Kidney (tissue), 22 donors: ENCODE measurements at places on chromosomes 1 and 21.

- no peak for DNase-seq
Measured at GRCh38 chr1:34188418-34188817, 11.7 kb downstream of the C1orf94 start.

GRCh38 chr1:234710381-234710780 is 100.4 kb upstream of the IRF2BP2 start:
- no peak for DNase-seq

- DNase-seq = no peak
Measured at GRCh38 chr1:3320246-3321152, 134.0 kb upstream of the ARHGEF16 start.

- no peak for DNase-seq
Measured at GRCh38 chr1:84001501-84001900, 2.6 kb upstream of the TTLL7 start.

GRCh38 chr1:41110286-41110685 is 88.8 kb upstream of the SLFNL1 start:
- no peak for DNase-seq

DNA sequence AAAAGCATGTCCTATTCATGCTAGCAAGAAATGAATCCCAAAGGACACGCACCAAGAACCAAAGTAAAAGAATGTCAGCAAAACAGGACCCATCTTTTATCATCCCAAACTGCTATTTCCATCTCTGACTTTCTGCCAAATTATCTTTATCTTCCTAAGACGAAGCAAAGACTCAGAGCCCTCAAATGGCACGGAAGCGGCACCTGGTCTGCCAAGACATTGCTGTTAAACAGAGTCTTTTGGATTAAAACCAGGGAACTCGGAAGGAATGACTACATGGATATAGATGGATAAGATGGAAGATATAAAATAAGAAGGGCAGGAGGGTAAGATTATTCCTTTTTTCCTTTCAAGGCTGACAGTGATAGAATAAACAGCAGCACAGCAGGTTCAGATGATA is 60.8 kb upstream of the LBR start:
- DNase-seq = no peak

- DNase-seq = peak; percentile 30
Measured at GRCh38 chr1:20896826-20897225, 109.7 kb upstream of the HP1BP3 start.

- peak; percentile 60 for DNase-seq
Measured at GRCh38 chr1:31875636-31876236, 59.9 kb upstream of the SPOCD1 start.

- no peak for DNase-seq
Measured at GRCh38 chr1:238652346-238652968, 733.9 kb upstream of the CHRM3 start.

DNA sequence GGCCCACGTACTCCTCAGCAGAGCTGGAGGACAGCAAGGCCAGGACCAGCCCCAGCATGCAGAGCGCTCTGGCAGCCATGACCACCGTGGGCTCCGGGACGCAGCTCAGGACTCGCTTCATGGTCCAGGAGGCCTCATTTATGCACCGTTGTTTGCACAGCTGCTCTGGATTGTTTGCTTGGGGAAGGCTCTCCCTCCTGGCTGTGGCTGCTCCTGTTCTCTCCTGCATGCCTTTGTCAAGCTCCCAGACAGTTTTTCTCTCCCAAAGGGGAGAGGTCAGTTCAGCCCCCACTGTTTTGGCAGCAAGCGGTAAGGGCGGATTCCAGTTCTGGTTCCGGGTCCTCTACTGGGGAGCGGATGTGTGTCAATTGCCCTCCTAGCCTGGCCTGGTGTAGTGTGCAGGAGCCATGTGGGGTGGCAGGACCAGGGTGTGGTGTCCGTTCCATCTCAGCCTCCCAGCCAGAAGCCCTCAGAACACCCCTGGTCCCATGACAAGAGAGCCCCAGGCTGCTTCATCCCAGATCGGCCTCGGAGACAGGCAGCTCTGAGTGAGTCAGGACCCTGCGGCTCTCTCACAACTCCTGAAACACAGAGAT is at the start of gene TFF3:
Gene TFF3 (minus strand): TSS at position 114 of the 596 bp plus-strand sequence. CDS start 35 bp downstream, at position 79.
- DNase-seq = peak; percentile 89

DNA sequence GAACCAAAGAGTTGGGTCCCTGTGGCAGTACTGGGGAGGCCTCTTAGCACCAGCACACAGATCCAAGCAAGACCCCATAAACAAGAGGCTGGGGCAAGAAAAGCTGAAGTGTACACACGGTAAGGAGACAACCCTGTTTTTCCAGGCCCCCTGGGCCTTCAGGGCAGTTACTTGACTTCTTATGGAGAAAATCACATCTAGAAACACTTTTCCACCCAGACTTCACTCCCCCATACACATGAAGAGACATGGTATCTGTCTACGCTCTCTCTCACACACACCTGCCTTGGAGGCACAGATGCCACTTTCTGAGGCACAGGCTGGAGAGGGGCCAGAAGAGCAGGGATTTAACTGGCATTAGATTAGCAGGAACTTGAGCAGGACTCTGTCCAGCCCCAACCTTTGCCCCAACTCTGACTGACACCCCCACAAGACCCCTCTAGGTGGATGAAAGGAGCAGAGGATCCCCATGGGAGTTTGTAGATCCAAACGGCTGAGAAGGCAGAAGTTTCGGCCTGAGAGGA is 2.2 kb downstream of the CERS2 start:
- DNase-seq = no peak

GRCh38 chr1:215005656-215006345 is 76.7 kb upstream of the KCNK2 start:
- no peak for DNase-seq

- DNase-seq = no peak
Measured at GRCh38 chr1:116087628-116088027, 23.6 kb upstream of the MAB21L3 start.

DNA sequence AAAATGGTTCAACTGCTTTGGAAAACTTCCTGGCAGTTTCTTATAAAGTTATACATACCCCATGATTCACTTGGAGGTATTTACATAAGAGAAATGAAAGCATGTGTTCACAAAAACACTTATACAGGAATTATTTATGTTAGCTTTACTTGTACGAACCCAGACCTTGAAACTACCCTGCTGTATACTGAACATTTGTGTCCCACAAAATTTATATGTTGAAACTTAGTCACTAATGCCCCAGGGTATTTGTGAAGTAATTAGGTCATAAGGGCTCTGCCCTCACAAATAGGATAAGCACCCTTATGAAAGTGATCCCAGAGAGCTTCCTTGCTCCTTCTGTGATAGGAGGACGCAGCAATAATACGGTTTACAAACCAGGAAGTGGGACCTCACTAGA is 42.7 kb upstream of the B3GALT2 start:
- DNase-seq = no peak

DNA sequence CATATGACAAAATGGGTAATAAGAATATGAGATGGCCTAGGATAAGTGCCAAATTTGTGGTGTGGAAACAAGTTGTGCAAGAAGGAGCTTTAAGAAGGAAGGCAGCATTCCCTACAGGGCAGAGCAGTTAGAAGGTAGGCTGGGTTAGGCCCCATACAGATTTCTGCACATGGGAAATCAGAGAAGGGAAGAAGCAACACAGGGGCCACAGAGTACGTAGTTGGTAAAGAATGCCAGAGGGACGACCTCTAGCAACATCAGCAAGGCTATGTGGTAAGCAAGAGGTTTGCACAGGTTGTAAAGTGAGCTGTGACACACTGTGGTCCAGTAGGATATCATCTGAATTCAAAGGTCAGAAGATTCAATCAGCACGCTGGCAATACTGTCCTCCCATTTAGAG is 765.6 kb upstream of the B3GALT2 start:
- DNase-seq = no peak

DNA sequence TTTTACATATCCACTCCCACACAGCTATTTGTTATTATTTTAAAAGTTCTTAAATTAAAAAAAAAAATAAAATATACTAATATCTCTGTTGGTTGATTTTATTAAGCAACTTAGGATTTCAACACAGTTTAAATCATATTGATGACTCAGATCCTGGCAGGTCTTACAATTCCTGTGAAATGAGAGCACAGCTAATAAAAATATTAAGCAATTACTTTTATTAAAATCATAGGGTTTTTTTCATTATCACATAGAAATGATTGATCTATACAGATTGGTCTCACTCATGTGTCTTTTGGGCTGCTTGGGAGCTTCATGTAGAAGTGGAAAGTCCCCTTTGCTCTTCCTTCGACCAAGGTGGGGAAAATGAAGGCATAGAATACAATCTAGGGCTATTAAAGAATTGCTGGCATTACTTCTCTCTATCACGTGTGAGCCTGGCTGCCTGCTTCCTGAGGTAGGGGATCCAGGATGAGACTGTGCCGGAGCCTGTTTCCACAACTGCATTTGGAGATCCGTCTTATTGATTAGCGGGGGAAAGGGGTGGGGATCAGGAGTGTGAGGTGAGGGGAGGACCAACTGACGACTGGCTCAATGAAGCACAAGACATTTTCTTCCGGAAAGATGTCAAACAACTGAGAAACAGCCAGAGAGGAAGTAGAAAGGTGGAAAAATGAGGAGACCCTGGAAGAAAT is 858.0 kb downstream of the USP25 start:
- peak; percentile 51 for DNase-seq

- DNase-seq = no peak
Measured at GRCh38 chr1:167013108-167013929, 24.2 kb downstream of the MAEL start.
